ENCODE measurements at places on chromosomes 2 and 18.

GRCh38 chr18:47817017-47817794 lies 113.3 kb downstream of the SMAD2 start:
- DNase-seq, result no peak

DNA sequence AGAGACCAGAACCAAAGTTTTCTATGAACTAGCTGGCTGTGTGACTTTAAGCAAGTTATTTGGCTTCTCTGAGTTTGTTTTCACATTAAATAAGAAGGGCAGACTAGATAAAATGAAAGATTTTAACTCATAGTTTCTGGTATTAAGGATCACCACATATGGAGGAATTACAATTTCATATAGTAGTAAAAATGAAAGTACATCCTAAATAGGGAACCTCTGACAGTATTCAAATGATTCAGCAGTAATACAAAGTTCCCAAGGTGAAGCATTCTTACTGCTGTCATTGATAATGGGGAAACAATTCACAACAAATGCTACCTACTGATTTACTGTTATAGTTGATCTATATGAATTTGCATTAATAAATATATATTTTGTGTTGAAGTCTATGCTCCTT lies 170.3 kb upstream of the VRK2 start:
- no peak for DNase-seq

DNA sequence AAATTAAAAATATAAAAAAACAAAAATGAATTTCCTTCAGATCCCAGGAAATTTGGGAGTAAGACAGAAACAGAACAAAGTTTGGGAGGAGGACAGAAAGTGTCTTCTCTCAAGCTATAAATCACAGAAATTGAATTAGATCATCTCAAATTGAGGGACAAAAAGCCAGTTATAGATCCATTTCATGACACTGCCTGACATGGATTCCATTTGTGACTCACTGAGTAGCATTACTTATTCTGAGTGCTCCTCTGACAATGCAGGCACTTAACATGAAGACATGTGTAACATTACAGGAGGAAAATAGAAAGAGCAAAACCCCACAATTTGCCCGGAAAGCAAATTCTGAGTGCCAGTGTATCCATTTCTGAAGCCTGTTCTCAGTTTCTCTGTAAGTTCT lies 63.9 kb upstream of the CREB1 start:
- no peak for DNase-seq

GRCh38 chr2:156505696-156506095 lies 69.5 kb downstream of the GPD2 start:
- no peak for DNase-seq

DNA sequence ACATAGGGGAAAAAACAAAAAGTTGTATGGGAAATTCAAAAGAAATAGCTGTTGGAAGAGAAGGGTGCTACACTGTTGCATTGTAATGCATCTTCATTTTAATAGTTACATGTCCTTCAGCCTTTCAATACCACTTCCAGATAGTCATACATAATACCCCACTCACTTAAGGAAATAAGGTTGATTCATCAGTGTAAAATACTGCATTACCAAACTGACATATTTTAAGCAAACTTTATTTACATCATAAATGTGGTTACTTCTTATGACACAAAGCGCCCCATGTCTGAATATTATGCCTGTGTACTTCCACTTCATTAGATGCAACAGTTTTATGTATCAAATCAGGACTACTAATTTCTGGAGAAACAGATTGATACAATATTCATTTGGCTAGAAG lies 4.5 kb downstream of the RBMS1 start:
- no peak for DNase-seq

DNA sequence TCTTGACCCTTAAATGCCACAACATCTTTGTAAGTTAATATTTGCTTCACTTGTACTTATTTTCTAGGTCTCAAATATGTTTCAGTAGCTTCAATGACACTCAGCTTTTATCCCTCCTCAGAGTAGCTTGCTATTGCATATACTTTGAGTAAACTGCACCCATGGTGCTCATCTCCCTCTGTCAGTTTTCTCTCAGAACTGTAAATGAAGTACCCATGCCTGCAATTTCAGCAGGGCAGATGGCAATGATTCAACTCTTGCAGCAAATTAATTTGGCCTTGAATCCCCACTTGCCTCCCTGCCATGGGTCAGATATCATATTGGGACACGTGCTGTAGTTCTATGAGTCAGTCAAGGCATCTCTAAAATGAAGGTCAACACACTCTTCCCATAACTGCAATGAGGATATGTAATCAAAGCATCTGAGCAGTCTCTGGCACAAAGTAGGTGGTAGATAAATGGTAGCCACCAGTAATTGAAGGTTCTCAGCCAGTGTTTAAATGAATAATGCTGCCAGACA lies 225.8 kb downstream of the PIEZO2 start:
- no peak for DNase-seq
